Left ventricle myocardium inferior (tissue), 1 donor: ENCODE measurements at places on chromosomes 7 and 10. TPM values are rescaled to one million over a fixed set of nuclear protein-coding genes. Genes with fewer than 3 reads are reported as not detected.

ADCY1 gene
- total RNA-seq, result 2.8 TPM

PDLIM1 gene
- total RNA-seq, result 358 TPM

SLC26A3 gene
- 0.33 TPM for total RNA-seq

HEPACAM2 gene
- not detected for total RNA-seq

WAPL gene
- total RNA-seq, result 21.9 TPM

NYAP1 gene
- 0.38 TPM for total RNA-seq

TCERG1L gene
- not detected for total RNA-seq

TMEM26 gene
- total RNA-seq, result 0.30 TPM

GRCh38 chr10:65566906-65567305 is 1358.9 kb upstream of the LRRTM3 start:
- DNase-seq, result no peak

GRCh38 chr7:132643302-132643701 is 67.0 kb upstream of the PLXNA4 start:
- no peak for DNase-seq

DNA sequence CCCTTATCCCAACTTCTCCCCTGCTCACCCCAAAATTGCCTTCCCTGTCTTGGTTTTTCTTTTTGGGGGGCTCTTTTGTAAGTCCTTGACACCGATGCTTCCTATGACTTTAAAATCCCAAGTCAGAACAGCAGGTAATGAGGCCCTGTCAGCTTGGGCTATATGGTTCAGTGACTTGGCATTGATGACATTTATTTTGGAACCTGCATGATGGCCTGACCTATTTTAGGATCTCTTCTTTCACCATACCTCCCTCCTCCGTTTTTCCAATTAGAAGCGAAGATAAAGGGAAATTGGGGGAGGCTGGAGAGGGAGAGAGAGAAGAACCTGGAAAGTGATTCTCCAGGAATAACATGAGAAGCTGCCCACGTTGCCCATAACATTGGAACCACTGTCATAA is 424.9 kb upstream of the AUTS2 start:
- no peak for DNase-seq

- DNase-seq, result no peak
These were observed 51.8 kb upstream of the STEAP4 start for GRCh38 chr7:88358526-88358838.

GRCh38 chr7:128827248-128827958 is 2.8 kb upstream of the FLNC start:
- DNase-seq, result peak; percentile 68

GRCh38 chr7:120819861-120820260 is 38.1 kb downstream of the TSPAN12 start:
- no peak for DNase-seq

GRCh38 chr7:81277691-81278090 is 358.8 kb upstream of the SEMA3C start:
- DNase-seq, result no peak

GRCh38 chr10:124047427-124048152 is 45.8 kb downstream of the CHST15 start:
- DNase-seq, result no peak

DNA sequence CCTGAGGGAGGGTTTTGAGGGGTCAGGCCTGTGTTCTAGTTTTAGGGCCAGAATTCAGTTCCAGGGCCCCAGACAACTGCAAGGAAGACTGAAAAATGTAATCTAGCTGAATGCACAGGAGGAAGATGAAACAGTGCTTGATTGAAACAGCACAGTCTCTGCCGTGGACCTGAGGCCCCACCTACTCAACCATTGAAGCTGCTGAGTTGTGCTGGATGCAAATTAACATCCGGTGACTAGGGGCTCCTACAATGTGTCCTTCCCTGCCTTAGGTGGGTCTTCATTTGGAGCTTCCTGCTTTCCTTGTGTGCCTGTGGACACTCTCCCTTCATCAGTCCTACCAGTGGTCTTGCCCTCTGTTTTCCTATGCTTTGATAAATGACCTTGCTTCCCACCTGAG is 5.7 kb downstream of the GLRX3 start:
- no peak for DNase-seq

DNA sequence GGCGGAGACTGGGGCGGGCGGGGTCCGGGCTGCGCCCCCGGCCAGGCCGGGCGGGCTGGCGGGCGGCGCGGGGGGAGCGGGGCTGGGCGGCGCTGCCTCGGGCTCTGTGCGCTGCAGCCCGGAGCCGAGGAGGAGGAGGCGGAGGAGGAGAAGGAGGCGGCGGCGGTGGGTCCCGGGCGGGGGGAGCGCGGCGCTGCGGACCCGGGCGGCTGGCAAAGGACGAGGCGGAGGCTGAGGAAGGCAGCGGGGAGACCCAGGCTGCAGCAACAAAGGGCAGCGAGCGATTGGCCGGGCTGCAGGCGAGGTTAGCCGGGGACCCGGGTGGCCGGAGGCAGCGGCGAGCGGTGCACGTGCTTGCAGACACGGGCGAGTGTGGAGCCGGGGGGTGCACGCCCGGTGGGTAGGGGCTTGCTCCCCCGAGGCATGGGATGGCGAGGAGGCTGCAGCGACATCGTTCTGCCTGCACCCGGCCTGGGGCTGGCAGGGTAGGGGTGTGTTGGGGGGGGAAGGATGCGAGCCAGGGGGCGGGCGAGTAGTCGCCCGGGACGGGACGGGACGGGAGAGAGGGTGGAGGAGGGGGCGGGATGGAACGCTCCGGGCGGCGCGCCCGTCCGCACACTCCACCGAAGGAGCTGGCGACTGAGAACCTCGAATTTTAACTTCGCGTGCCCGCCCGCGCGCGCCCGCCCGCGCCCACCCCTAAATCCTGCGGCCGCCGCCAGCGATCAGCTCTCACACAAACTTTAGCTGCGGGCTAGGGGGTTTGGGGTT is 844 bp upstream of the KAT6B start:
- DNase-seq, result peak; percentile 66
